ENCODE measurements at places on chromosomes 6 and 20.
A peak's percentile ranks its signal among the peaks of the same experiment; 100 is the strongest.

DNA sequence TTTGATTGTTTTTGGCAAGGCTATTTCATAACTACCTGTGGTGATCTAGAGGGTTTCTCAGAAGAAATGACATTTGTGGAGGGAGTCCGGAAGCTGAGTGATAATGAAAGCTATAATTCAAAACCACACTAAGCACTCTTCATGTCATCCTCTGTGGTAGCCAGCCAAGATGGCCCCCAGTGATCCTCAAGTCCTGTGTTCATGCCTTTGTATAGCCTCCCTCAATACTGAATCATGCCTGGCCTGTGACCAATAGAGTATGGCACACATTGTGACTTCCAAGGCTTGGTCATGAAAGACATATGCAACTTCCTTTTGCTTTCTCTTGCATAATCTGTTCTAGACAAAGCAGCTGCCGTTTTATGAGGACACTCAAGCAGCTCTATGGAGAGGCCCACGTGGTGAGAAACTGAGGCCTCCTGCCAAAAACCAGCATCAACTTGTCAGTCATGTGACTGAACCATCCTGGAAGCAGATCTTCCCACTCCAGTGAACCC is 12.8 kb upstream of the DNAAF9 start:
- DNase-seq = peak; percentile 50

DNA sequence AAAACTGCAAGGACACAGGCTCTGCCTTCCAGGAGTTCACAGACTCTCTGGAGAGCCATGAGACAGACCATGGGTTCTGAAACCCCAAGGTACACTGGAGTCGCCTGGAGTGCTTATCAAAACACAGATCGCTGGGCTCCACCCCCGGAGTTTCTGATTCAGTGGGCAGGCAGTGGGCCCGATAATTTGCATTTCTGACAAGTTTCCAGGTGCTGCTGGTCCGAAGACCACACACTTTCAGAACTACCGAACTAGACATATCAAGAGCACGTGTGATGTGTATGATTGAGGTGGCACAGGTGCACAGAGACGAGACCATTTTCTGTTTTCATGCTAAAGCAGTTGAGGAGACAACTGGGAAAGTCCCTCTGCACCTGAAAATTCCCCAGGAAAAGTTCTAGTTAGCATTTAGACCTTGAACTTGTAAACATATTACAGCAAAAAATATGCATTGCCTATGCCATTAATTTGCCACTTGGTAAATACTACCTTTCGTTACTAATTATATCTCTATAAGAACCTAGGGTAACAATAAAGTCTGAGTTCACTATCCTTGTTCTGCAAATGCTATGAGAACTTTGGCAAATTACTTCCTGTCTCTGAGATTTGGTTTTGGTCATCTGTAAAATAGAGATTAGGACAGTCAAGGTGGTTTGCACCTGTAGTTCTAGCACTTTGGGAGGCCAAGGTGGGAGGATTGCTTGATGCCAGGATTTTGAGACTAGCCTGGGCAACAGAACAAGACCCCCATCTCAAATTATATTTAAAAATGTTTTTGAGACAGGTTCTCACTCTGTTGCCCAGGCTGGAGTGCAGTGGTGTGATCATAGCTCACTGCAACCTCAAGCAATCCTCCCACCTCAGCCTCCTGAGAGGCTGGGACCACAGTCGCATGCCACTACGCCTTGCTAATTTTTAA is 14.3 kb upstream of the PIM1 start:
- DNase-seq = no peak

GRCh38 chr20:300345-300990 is 3.1 kb downstream of the ZCCHC3 start:
- no peak for DNase-seq

DNA sequence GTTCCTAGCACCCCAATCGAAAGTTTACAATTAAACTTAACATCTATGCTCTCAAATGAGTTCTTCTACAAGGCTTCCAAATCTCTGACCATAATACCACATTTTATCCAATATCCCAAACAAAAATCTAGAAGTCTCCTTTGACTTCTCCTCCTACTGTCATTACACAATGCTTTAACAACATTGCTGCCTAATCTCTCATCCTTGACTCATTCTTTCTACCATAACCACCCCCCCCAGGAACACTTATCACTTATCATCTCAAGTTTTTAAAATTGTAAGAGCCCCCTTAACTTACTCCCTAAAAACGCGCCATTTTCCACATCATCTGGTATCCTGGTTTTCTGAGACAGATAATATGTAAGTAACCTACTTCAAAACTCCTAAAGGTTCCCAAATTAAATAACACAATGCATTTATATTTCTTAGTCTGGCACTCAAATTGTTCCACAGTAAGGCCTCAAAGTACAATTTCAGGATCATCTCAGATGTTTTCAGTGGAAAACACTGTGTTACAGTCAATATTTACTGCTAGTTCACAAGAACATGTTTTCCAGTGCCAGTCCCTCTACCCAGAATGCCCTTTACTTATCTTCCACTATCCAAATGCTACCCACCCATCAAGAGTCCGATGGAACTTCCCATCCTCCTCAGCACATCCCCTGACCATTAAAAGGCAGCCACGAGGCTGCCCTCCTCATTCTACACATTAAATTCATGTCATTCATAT is 308.2 kb upstream of the THEMIS start:
- DNase-seq = peak; percentile 71

DNA sequence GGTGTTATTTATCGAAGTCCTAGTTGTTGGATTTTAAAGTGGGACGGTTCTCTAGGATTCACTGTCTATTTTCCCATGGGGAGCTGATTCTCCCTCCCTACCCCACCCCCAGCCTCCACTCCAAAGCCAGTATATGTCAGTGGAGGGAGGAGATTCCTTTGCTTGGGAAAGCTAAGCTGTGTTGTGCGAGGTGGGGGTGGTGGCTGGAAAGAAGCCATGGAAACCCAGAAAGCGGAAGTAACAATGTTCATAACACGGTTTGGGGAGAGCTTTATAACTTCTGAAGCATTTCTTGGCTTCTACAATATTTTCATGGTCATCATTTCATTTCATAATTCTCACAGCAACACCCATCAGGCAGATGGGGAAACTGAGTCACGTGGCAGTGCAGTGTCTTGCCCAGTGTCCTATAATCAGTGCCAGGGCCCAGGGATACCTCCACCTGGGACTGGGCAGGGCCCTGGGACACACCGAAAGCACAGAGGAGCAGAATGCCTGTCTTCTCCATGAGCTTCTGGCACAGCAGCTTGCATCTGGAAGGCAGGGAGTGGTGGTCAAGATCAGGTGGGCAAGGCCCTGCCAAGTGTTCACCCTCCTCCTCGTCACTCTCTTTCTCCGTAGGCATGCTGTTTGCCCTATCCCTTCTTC is 4.5 kb downstream of the SUN5 start:
- no peak for DNase-seq

DNA sequence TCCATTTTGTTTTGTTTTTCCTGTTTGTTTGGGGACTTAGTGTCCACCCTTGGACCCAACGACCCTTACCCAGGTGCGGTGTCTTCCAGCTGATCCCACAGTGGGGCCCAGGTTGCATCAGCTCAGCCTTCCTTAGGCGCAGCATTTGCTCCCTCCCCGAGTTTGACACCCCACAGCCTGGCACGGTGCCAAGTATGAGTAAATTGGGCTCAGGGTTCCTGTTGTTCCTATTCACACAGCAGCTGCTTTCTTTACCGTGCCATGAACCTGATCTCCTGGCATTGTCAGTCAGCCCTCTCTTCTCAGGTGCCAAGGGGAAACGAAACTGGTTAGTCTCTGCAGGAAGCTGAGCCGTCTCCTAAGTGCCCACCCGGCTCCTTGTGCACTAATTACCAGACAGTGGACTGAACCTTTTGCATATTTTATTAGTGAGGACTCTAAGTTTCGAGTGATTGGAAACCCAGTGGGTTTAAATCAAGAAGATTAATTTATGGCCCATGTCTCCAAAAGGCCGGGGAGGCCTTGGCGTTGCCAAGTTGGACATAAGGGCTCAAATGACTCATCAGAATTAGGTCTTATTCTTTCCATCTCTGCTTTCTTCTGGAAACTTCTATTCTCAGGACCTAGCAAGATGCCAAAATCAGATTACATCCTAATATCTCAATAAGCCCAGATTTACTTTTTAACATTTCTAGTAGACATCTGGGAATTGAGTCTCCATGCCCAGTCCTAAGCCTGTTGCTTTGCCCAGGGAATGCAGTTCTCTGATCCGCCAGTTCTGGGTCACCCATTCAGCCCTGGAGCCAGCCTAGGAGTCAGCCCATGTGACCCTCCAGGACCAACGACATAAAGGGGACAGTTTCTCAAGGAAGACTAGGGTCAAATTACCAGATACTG is 68.8 kb downstream of the TSHZ2 start:
- DNase-seq = no peak

GRCh38 chr20:16451982-16452381 is 121.3 kb downstream of the KIF16B start:
- no peak for DNase-seq

GRCh38 chr20:57594092-57594951 is 25.9 kb downstream of the ZBP1 start:
- peak; percentile 21 for DNase-seq

GRCh38 chr6:166153966-166154365 is 13.7 kb downstream of the TBXT start:
- no peak for DNase-seq

GRCh38 chr6:34108176-34108575 is 37.7 kb downstream of the GRM4 start:
- DNase-seq = no peak

- peak; percentile 19 for DNase-seq
Observed at GRCh38 chr20:4787069-4787468, 65.4 kb downstream of the PRND start.

- DNase-seq = peak; percentile 13
Observed at GRCh38 chr20:13139459-13140150, 81.5 kb upstream of the ISM1 start.

- DNase-seq = no peak
Observed at GRCh38 chr6:167574431-167575151, 249.7 kb downstream of the TTLL2 start.

- no peak for DNase-seq
Observed at GRCh38 chr6:52457096-52457495, 37.0 kb downstream of the EFHC1 start.

GRCh38 chr6:161663682-161664081 is 389.8 kb upstream of the AGPAT4 start:
- no peak for DNase-seq

GRCh38 chr20:32496811-32497533 is 88.2 kb downstream of the NOL4L start:
- no peak for DNase-seq

- DNase-seq = peak; percentile 56
Observed at GRCh38 chr6:112469306-112469705, 122.2 kb downstream of the RFPL4B start.

- peak; percentile 54 for DNase-seq
Observed at GRCh38 chr6:130513770-130514169, 148.0 kb downstream of the TMEM200A start.

All from EL (cell line).